Smooth muscle cell of the coronary artery (primary cell): ENCODE measurements at places on chromosomes 1 and 21. TPM values are rescaled to one million over a fixed set of nuclear protein-coding genes. Genes with fewer than 3 reads are reported as not detected.

Gene HP1BP3
- 95.0 and 157 TPM in 2 replicates for total RNA-seq

Gene AXDND1
- 0.15 and 0.47 TPM in 2 replicates for total RNA-seq

Gene FHAD1
- total RNA-seq, result 0.35 TPM in 1 of 2 replicates, not detected in the other

Gene LCE2A
- total RNA-seq, result not detected in 2 replicates

Gene FOXO6
- not detected in 2 replicates for total RNA-seq

Gene HES3
- not detected in 2 replicates for total RNA-seq

Gene CFAP74
- not detected in 2 replicates for total RNA-seq

Gene PTPRU
- total RNA-seq, result 7.2 and 45.0 TPM in 2 replicates

Gene MLLT11
- 0.59 and 7.9 TPM in 2 replicates for total RNA-seq

Gene RNU1-1
- total RNA-seq, result 2,564 and 3,022 TPM in 2 replicates

Gene CCDC185
- not detected in 2 replicates for total RNA-seq

Gene SPOCD1
- 7.0 and 14.7 TPM in 2 replicates for total RNA-seq

Gene CCDC18
- total RNA-seq, result 7.0 and 7.4 TPM in 2 replicates

Gene ANKRD65
- 0.23 TPM in 2 replicates for total RNA-seq

Gene AADACL3
- not detected in 2 replicates for total RNA-seq

Gene FMN2
- total RNA-seq, result 10.6 and 29.3 TPM in 2 replicates

Gene TMCO4
- 5.3 and 8.9 TPM in 2 replicates for total RNA-seq

Gene KIF2C
- 1.8 and 10.5 TPM in 2 replicates for total RNA-seq

Gene CD5L
- total RNA-seq, result not detected in 2 replicates

Gene CLK2
- 27.1 and 64.4 TPM in 2 replicates for total RNA-seq

Gene CAMK2N1
- total RNA-seq, result 3.8 and 10.6 TPM in 2 replicates

Gene CNIH3
- 14.0 and 35.7 TPM in 2 replicates for total RNA-seq

Gene NHLH1
- total RNA-seq, result not detected in 2 replicates

Gene GSTM1
- 6.1 and 8.8 TPM in 2 replicates for total RNA-seq

Gene MYOC
- 0.23 TPM in 2 replicates for total RNA-seq

Gene DIRAS3
- 2.9 and 3.8 TPM in 2 replicates for total RNA-seq

Gene THEMIS2
- 1.2 and 2.0 TPM in 2 replicates for total RNA-seq

Gene C1orf141
- not detected in 2 replicates for total RNA-seq

Gene PPIAL4G
- under 0.01 TPM in 1 of 2 replicates, not detected in the other for total RNA-seq

Gene CFHR4
- total RNA-seq, result not detected in 2 replicates

Gene FOXE3
- not detected in 2 replicates for total RNA-seq

Gene ZNF648
- total RNA-seq, result not detected in 2 replicates

Gene CFAP107
- total RNA-seq, result not detected in 2 replicates

Gene FAM163A
- total RNA-seq, result not detected in 2 replicates

Gene LRRN2
- total RNA-seq, result 0.12 TPM in 1 of 2 replicates, not detected in the other

Gene ITLN2
- 0.82 and 1.5 TPM in 2 replicates for total RNA-seq

Gene GJA9
- 0.12 TPM in 1 of 2 replicates, not detected in the other for total RNA-seq

Gene LORICRIN
- not detected in 2 replicates for total RNA-seq

Gene S100A3
- 5.0 and 7.3 TPM in 2 replicates for total RNA-seq

Gene DFFA
- 40.3 and 45.9 TPM in 2 replicates for total RNA-seq

Gene RHBDL2
- total RNA-seq, result 0.59 and 0.60 TPM in 2 replicates

Gene KLF17
- total RNA-seq, result 0.08 and 0.23 TPM in 2 replicates
